NCI-H1436 (cell line): ENCODE measurements at places on chromosomes 1 and 21.

- no peak for DNase-seq
These were observed 99.4 kb downstream of the VAV3 start for GRCh38 chr1:107865627-107866026.

GRCh38 chr1:215517441-215517891 lies 49.6 kb upstream of the KCTD3 start:
- peak; percentile 34 for DNase-seq

DNA sequence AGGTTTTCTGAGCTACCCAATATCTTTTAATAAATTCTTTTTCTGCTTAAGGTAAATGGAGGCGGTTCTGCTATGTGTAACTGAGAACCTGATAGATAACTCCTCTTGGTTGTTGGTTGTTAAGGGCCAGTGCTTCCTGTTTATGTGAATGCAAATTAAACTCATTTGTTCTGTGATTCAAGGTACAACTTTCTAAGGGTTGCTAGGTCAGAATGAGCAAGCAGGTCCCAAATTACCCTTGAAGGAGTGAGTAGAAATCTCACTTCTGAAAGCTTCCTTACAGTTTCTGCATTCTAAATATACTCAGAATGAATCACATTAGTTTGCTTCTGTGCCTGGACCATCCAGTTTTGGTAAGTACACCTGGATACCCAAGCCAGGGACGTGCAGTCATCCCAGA lies 15.5 kb upstream of the FAM78B start:
- no peak for DNase-seq

GRCh38 chr1:18868801-18869424 lies 9.5 kb upstream of the TAS1R2 start:
- no peak for DNase-seq

- DNase-seq = no peak
These were observed 19.5 kb upstream of the PSMB2 start for GRCh38 chr1:35660581-35661473.

DNA sequence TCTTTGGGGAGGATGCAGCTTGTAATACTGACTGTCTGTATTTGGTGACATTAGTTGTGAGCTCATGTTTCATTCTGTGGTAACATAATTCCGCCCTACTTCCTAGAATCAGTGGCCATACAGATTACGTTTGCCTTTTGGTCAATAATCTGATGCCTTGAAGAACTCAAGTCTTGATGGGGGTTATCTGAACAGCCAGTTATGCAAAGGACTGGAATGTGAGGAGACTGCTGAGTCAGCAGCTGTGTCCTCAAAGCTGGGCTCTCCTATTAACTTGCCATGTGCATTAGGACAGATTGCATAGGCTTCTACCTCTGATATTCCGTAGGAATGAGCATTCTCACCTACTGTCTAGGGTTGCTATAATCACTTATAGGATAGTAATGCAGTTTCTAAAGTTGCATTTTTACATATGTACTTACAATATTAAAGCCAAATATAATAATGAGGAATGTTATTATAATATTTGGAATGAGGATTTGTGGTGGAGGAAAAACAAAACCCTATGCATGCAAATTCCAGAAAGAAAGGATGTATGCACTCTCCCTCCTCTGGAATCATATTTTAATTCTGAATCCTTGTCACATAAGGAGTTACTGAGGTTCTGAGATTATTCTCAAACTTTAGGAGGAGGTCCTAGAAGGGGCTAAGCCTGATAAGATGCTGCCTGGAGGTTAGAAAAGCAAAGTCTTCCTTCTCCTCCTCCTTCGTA lies 116.0 kb downstream of the NOS1AP start:
- DNase-seq = no peak

- no peak for DNase-seq
These were observed 8.1 kb downstream of the ARF1 start for GRCh38 chr1:228090613-228091081.
